ENCODE measurements at places on chromosomes 7 and 10.

GRCh38 chr7:135285547-135286233 lies 52.1 kb downstream of the STRA8 start:
- peak; percentile 49 for DNase-seq

- DNase-seq = peak; percentile 44
Measured at GRCh38 chr10:89478085-89478738, 57.2 kb downstream of the SLC16A12 start.

DNA sequence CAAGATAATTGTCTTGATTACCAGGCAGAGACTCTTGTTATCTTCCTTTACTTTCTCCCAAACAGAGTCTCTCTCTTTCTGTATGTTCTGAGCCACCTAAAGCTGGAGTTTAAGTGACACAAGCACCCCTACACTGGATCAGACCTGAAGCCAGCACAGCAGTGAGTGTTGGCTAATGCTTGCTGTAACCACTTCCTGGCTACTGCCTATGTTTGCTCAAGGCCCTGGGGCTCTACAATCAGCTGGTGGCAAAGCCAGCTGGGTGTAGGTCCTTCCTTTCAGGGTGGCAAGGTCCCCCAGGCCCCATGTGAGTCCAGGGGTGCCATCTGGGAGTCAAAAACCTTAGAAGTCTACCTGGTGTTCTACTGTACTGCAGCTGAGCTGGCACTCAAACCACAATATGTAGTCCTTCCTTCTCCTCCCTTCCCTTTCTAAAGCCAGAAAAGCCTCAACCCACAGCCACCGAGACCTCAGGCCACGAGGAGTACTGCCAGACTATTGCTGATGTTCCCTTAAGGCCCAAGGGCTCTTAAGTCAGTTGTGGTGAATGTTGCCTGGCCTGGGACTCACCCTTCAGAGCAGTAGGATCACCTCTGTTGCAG lies 416.3 kb downstream of the ADRA2A start:
- no peak for DNase-seq

DNA sequence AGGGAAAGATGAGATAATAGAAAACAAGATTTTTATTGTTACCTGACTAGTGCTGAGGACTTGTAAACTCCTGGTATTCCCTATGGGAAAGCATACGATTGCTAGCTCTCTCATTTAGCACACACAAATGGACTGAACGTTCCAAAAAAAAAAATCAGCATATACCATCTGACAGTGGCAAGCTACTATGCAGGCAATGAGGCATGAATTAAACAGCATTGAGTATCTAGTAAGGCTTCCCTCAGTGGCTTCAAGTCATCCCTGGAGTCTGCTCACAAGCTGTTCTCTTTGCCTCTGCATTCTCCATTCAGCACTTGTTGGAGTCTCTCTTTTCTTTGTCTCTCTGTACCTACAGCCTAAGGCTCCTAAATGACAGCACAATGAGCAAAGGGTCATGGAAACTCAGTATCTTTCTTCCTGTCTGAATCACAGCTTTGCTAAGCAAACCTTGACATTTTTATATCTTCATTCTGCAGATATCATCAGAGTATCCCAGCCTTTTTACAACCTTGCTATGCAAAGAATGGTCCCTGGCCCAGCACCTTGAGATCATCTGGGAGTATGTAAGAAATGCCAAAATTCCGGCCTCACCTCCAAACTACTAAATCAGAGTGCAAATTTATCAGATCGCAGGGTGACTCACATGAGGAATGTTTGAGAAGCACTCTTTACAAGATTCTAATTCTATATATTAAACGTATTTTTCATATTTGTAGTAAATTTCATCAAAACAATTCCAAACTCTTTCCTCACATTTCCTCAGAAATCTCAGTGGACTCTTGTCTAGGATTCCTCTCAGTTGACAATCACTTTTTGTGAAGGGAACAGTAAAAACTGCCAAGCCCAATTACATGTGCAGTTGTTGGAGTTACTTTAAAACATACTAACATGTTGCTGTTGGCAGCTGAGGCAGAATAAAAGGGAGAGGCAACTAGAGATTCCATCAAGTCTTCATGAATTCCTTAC lies 10.8 kb upstream of the LIPA start:
- DNase-seq = peak; percentile 50

- DNase-seq = no peak
Measured at GRCh38 chr7:3206771-3207191, 94.3 kb upstream of the SDK1 start.

DNA sequence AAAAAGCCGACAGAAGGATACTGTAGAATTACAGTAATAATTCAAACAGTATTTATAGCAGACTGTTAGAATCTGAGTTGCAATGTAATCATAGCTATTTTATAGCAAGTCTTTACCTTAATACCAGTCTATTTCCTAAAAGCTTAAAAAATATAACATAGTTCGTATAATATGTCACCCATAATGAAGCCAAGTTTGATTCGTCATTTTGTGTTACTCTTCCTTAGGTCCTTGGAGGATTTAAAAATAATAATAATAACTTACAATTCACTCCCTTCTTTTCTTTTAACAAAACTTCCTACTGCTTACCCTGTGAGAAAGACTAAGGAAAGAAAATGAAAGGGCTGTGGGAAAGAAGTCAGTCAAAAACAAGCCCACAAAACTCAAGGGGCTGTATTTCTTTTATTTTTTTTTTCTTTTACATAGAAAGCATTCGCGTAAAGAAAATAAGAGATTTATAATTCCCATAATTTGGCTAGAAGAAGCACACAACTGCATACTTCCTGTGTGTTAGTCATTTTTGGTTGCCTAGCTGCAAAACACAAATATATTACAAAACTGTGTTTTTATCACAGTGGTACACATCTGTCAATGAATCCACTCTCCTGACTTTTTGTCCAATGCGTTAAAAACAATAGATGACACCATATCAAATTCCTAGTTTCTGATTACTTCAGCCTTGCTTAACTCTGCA lies 187.2 kb upstream of the CELF2 start:
- DNase-seq = peak; percentile 87

GRCh38 chr7:53383131-53383530 lies 347.7 kb downstream of the POM121L12 start:
- peak; percentile 44 for DNase-seq

GRCh38 chr7:37068902-37069301 lies 344.6 kb upstream of the AOAH start:
- no peak for DNase-seq
